ENCODE measurements at places on chromosomes 16 and 17.

DNA sequence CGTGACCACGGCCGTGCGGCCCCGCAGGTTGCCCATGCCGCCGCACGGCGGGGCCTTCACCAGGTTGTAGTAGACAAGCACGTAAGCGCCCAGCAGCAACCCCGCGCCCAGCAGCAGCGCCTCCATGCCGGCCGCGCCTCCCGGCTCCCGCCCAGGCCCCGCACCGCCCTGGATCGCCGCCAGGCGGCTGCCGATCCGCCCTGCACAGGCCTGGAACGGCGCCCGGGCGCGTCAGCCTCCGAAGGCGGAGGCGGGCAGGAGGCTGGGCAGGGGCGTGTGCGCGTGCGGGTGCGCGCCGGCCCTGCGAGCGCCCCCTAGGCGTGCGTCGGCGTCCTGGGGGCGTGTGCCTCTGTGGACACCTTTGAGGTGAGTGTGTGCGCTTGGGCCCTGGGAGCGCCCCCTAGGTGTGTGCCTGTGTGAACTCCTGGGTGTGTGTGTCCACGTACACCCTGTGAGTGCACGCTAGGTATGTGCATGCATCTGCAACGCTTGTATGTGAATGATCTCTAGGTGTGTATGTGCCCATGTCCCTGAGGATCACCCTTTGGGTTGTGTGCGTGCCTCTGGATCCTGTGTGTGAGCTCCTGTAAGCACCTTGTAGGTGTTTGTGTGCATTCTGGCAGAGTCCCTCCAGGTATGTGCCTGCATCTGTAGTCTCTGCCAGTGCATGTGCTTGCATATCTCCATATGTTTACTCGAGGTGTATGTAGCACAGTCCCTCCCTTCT, at the start of gene DHRS13:
TSS of gene DHRS13 (minus strand) at position 261 of the 727 bp plus-strand sequence. CDS start at position 126, 135 bp downstream.
- peak; percentile 97 for DNase-seq

GRCh38 chr17:39461926-39462569, 762 bp downstream of the CDK12 start:
- DNase-seq: no peak

- DNase-seq: peak; percentile 46
Measured at GRCh38 chr17:3845291-3845620, 790 bp downstream of the NCBP3 start.

- DNase-seq: no peak
Measured at GRCh38 chr17:64149196-64149595, 19.3 kb upstream of the ERN1 start.

GRCh38 chr17:80751070-80751945, 206.7 kb downstream of the RPTOR start:
- DNase-seq: no peak

GRCh38 chr16:13554005-13554404, 365.9 kb upstream of the ERCC4 start:
- no peak for DNase-seq

DNA sequence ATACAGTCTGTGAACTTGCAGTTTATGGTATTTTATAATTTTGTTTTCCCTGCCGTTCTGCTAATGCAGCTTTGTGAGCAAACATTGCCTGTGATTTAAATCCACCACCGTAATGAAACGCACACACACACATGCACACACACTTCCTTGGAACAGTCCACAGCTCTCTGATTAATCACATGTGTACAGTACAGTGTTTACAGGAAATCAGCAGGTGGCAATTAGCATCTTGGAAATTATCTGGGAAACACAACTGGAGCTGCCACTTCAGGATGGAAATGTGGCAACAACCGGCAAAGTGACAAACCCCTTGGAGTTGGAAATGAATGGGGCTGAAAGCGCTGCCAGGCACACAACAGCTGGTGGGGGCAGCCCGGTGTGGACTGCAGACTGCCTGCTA, 12.9 kb upstream of the ZKSCAN2 start:
- no peak for DNase-seq

- DNase-seq: no peak
Measured at GRCh38 chr17:4536259-4536741, 18.9 kb downstream of the MYBBP1A start.

GRCh38 chr16:28933171-28933570, 1.4 kb downstream of the CD19 start:
- DNase-seq: no peak

GRCh38 chr17:67546578-67547527, 169.8 kb downstream of the PITPNC1 start:
- peak; percentile 36 for DNase-seq

GRCh38 chr17:42421507-42422338, 1.3 kb downstream of the CAVIN1 start:
- peak; percentile 68 for DNase-seq

GRCh38 chr17:35612924-35613521, 25.9 kb downstream of the AP2B1 start:
- peak; percentile 52 for DNase-seq

- no peak for DNase-seq
Measured at GRCh38 chr16:10577305-10578202, 2.8 kb downstream of the EMP2 start.

Measured in kidney tubule cell (primary cell).